ENCODE measurements at places on chromosomes 6 and 20.
A peak's percentile ranks its signal among the peaks of the same experiment; 100 is the strongest.

- DNase-seq = no peak
These were observed 283.7 kb upstream of the MAP3K7 start for GRCh38 chr6:90870561-90870960.

GRCh38 chr20:58251979-58252591 lies 23.6 kb upstream of the ANKRD60 start:
- DNase-seq = peak; percentile 80

DNA sequence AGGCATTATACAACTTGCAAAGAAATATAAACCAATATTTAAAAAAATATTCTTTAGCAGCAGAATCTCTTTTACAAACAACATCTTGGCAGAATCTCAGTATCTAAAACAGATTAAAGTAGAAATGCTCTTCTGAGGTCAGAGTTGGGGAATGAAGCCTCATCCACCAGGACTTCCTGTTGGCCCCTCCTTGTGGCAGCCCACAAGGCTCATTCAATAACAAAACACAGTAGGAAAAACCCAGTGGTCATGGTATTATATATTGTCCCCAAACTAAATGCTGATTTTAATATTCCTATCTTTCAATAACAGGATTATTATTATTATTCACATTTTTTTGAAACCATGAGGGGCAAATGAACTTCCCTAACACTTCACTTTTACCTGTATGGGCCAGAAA lies 368.6 kb downstream of the BTBD9 start:
- no peak for DNase-seq

DNA sequence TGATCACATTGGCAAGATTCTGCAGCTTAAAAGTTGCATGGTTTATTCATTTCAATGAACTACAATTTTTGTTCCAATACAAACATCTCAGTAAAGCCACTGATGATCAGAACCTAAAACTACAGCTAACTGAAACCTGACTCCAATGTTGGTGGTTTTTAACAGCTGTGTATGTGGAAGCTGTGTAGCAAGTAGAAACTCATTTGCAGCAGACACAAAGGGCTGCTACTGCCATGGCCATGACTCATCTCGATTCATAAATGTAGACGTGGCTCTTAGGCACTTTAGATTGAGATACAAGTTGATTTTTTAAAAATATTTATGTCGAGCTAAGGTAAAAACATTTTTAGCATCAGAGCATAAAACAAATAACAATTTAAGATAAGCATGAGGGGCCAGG lies 19.5 kb upstream of the MAP3K4 start:
- no peak for DNase-seq

- no peak for DNase-seq
These were observed 215.1 kb upstream of the CDYL start for GRCh38 chr6:4561078-4561435.

- no peak for DNase-seq
These were observed 1.5 kb upstream of the GZF1 start for GRCh38 chr20:23360531-23360930.

GRCh38 chr20:9441948-9442347 lies 72.4 kb upstream of the LAMP5 start:
- DNase-seq = no peak

DNA sequence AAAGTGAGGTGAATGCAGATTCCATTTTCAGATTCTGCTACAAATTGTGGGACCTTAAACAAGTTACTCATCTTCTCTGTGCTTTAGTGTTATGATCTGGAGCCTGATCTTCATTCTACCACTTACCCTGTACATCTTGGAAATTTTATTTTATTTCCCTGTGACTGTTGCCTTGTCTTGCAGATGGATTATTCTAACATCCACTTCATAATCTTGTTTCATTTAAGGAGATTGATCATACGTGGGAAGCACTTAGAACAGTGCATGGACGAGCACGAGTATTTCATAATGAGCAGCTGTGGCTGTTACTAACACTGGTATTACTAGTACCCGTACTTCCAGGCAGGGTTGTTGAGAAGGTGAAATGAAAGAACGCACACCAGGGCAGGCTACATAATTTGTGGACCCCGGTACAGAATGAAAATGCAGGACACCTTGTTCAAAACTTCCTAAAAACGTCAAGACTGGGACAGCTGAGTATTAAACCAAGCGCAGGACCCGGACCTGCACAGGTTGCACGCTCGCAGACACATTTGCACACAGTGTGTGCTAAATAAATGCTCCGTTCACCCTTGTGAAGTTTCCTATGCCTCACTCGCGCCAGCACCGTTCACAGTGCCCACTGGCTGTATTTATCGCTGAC lies 535 bp upstream of the CCDC170 start:
- no peak for DNase-seq

GRCh38 chr20:38200646-38201045 lies 35.6 kb upstream of the TGM2 start:
- DNase-seq = no peak

DNA sequence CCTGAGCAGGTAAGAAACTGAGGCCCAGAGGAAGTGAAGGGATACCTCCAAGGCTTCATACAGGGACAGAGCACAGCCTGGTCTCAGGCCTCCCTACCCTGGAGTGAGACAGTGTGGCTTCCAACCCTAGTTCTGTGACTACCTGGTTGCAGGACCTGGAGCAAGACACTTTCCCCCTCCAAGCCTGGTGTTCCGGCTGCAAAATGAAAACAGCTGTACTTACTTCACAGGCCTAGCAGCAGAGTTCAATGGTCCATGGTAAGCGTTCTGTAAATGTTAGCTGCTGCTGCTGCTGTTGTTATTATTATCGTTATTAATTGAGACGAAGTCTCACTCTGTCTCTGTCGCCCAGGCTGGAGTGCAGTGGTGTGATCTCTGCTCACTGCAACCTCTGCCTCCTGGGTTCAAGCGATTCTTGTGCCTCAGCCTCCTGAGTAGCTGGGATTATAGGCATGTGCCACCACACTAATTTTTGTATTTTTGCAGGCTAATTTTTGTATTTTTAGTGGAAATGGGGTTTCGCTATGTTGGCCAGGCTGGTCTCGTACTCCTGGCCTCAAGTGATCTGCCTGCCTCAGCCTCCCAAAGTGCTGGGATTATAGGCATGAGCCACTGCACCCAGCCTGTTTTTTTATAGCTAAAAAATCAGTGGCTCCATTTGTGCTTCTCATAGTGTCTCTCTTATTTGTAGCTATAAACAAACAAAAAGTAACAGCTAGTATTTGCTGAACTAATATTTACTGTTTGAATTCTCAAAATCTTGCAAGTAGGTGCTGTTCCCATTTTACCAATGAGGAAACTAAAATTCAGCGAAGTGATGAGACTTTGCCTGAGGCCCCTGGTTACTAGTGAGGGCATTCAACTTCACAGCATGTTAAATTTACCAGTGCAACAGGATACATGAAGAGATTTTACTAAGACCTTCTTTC lies 41.9 kb downstream of the COX4I2 start:
- DNase-seq = no peak

- no peak for DNase-seq
These were observed 20.4 kb upstream of the BMP2 start for GRCh38 chr20:6746901-6747609.

- no peak for DNase-seq
These were observed 120.8 kb upstream of the EDN1 start for GRCh38 chr6:12169377-12169776.

DNA sequence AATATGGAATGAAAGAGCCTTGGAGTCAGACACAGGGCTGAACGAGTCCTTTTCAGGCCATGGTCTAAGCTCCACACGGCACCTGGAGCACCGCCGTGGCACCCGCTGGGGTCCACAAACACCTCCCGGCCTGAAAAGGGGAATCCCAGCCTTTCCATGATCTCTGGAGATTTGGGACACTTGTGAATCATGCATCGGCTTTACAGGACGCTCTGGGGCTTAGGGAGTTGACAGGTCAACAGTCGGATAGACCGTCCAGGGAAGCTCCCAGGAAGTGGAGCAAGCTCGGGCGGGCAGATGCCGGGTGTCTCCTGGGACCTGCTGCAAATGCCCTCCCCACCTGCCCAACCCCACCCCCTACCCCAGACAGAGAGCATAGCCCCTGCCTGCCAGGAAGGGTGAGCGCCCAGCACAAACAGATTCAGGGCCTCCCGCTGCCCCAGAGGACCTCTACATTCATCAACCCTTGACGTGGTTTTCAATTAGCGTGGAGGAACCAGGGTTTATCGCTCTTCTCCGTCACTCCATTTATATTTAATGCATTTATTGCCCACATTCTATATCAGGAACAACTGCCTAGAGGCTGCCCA lies 53.6 kb downstream of the YTHDF1 start:
- no peak for DNase-seq

DNA sequence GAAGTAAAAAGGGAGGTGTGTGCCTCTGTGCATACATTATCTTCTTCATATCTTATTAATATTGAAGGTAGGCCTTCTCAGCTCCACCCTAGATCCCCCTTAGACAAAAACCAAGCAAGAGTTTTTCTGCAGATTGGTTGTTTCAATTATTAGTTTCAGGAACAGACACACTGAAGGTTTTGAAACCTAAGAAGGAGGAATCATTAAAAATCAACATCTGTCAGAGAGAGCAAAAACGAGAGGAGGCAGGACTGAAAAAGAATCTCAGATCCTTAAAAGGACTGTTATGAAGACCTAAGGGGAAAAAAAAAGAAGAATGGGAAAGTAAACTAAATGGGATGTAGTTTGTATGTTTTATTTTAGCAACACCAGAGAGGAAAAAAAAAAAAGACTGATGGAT lies 560.8 kb upstream of the JAG1 start:
- DNase-seq = no peak

DNA sequence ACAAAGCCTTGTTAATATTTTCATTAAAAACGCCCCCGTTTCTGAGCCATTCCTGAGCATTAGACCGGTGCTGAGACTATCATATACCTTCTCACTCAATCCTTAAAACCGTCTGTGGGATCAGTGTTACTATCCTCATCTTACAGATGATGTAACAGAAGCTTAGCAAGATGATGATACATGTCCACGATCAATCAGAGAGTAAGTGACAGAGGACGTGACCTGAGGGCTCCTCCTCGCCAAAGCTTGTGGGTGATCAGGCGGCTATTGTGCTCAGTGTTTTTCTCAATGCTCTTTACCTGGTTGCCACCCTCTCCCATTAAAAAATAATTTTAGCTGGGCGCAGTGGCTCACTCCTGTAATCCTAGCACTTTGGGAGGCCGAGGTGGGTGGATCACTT lies 113.1 kb downstream of the MTHFD1L start:
- no peak for DNase-seq

- no peak for DNase-seq
These were observed 385.5 kb downstream of the HDGFL1 start for GRCh38 chr6:22954749-22955385.

GRCh38 chr20:25457886-25458680 lies 50.6 kb downstream of the GINS1 start:
- no peak for DNase-seq

- no peak for DNase-seq
These were observed 26.2 kb upstream of the MRPS18A start for GRCh38 chr6:43713643-43714310.

GRCh38 chr6:107576852-107577251 lies 86.9 kb downstream of the SOBP start:
- DNase-seq = no peak

DNA sequence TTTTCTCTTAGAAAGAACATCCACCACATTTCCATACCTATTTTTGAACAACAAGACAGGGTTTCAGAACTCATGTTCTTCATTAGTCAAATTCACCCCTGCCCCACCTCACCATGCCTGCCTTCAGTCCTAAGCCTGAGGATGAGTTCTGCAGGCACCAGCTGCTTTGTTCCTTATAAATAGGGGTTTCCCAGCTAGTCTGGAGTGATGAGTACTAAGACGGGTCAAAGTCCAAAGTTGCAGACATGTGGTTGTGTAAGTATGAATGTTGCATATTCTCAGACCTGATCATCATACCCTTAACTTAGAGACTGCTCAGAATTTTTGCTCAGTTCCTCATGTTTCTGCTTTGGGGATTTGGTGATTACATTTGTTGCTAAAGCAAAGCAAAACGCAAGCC lies 257.7 kb upstream of the CDYL start:
- no peak for DNase-seq

DNA sequence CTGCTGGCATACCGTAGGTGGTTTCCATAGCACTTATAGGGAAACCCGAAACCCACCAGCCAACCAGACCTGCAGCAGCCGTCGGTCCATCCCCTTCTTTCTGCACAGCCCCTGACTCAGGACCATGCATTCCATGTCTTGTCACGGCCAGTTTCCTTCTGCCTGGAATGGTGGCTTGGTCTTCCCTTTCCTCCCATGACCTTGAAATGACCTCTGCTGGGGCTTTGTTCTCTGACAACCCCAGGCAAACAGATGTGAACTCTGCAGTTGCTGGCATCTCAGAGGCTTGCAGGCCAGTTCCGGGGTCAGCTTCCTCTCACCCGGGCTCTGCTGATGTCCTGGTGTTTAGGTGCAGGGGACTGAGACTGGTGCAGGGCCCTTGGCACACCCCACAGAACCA lies 250.8 kb downstream of the SMOC2 start:
- DNase-seq = no peak

- peak; percentile 85 for DNase-seq
These were observed 27.8 kb downstream of the TCF21 start for GRCh38 chr6:133916650-133917151.

- no peak for DNase-seq
These were observed 33.2 kb downstream of the PLCG1 start for GRCh38 chr20:41170386-41171105.

DNA sequence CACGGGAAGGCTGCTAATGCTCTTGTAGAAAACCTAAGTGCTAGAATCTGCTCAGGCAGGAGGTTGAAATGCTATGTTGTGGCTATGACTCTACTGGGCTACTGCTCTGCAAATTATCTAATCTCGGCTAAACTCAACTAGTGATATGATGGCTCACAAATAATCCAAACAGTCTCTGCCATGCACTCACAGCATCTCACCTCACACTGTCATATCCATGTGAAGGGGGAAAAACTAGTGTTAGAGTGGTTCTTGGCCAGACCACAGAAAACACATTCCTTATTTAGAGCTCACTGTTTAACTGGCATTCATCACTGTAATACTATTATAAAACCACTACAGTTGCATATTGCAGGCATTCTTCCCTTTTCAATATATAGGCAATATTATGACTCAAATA lies 81.8 kb upstream of the DST start:
- no peak for DNase-seq

DNA sequence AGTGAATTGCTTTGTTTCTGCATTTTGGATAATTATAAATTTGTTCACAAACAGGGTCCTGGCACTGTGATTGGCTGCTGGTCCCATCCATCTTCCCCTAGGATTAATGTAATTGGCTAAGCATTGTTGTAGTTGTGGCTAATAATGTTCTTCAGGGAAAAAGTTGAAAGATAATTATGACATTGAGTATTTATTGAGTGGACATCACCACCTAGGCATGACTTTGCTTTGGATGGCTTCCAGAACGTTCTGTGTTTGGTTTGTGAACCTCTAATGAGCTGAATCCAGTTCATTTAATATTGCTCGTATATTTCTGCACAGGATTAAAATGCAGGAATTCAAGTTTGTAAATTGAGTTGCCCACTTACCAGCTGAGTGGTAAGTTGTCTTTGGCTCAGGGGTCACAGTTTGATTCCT lies 55.1 kb downstream of the ARID1B start:
- peak; percentile 16 for DNase-seq

- DNase-seq = no peak
These were observed 368.1 kb upstream of the MARCKS start for GRCh38 chr6:113488812-113489685.

- no peak for DNase-seq
These were observed 14.1 kb downstream of the GSTA5 start for GRCh38 chr6:52826513-52826912.

Data from HCT116 (cell line).